ENCODE measurements at places on chromosomes 5 and 9. TPM values are rescaled to one million over a fixed set of nuclear protein-coding genes. Genes with fewer than 3 reads are reported as not detected.

DNA sequence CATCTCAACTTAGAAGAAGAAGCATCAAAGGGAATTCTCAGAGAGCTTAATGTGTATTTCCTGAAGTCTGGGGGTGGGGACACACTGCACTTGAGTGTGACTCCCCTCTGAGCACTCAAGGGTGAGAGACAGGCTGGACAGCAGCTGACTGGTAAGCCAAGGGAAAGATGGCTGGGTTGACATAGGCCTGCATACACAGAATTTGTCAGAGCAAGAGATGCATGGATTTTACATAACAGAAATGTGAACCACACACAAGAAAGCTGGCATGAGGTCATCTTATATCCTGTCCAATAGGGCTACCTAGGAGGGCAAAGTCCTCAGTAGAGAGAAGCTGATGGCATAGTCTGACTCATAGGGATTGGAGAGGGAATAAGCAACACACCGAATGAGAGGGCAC, 114.3 kb upstream of the EPB41L4A start:
- DNase-seq, result peak; percentile 24

PCDHA5 gene
- total RNA-seq, result not detected

DNA sequence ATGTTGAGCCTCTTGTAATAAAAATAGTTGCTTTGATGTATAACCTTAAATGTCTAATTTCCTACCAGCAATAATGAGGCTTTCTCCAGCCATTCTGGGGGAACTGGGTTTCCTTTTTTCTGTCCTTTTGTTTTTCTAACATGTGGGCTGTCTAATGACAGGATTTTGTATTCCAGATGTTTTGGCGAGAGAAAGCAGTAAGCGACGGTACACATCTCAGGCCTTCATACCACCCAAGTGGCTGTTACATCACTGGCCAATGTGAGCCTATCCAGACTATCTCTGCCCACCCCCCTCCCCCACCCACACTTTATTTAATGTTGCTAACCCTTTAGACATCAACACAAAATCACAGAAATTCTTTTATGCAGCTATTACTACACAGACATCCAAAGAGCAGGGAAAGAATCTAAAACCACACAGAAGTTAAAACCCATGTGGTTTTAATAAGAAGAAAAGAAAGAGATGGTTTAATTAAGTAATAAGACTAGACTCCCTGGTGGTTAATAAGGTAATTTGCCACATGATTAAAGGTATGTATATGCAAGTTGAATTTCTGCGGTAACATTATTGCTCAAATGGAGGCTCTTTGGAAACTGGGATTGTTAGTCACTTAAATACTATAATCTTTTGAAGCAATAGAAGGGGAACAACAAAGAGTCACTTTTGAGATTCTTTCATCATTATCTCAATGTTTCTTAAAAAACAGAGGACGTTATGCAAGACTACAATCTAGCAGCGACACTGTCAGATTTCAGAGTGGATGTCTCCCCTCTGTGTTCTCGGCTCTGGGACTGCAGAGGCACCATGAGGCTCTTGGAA, 365.1 kb downstream of the ENC1 start:
- DNase-seq, result no peak

DNA sequence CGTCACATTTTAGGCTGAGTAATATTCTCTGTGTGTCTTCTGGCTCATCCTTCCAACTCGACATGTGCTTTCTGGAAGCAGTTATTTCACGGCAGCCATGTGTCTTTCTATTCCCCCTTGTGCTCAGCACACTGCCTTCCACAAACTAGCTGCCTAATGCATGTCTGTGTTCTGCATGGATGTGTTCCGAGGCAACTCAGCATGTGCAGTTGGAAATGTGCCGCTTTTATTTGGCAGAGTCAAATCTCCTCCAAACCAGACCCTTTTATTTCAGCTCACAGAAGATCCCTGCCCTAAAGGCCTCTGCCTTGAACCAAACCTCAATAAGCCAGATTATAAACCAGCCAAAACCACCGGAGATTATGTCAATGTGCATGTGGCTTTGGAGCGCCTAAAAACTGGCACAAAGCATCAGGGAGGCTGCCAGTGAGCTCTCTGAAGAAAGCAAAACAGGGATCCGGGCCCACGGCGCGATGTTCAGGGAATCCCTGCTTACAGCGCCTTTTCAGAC, 360.2 kb downstream of the DEPDC1B start:
- DNase-seq, result no peak

LIX1 gene
- total RNA-seq, result not detected

DNA sequence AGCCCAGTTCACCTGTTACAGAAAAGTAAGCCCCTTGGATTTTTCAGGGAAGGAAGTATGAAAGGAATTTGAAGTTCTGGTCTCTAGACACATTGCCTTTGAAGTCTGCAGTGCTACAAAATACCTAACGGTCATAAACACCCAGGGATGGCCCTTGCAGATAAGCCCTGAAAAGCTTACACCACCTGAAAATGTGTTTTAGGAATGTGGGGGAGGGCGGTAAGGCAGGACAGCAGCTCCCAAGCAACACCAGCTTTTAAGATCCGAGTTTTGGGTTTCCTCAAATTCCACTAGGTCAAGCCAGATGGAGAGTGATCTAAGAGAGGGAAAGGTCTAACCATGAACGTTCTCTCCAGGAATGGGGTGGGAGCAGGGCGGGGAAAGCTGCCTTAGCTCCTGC, 114.1 kb upstream of the PANK3 start:
- no peak for DNase-seq

DNA sequence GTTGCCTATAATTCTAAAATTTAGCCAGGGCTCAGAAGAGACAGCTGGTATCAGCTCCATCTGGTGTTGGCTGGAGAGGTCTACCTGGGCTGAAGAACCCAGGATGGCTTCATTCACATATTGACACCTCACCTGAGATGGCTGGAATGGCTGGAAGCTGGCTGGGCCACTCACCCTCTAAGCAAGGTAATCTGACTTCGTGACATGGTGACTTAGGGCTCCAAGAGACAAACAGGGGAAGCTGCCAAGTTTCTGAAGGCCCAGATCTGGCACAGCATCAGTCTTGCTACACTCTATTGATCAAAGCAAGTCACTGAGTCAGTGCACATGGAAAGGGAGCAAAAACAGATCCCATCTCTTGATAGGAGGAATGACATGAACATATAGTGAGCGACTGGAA, 102.3 kb downstream of the EPB41L4A start:
- no peak for DNase-seq

Data from foreskin keratinocyte (primary cell).